ENCODE measurements at places on chromosomes 2 and 18. TPM values are rescaled to one million over a fixed set of nuclear protein-coding genes. Genes with fewer than 3 reads are reported as not detected.

DNA sequence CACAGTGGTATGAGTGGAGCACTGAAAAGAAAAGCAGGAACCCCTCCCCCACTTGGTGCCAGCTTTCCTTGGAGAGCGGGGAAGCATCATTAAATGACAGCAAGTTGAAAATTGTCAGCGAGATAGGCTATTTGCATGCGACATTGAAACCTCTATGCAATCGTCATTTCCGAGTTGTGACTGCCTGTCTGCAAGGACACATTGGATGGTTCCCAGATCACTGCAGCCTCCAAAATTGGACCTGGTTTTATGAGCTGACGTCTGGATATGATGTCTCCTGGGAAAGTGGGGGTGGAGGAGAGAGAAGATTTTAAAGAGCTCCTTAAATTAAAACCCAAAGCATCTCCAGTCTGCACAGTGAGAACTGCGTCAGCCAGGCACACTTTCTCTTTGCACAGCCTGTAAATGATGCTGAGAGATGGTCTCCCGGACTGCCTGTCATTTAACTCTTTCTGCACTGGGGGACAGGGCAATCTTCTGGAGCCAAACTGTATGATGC is 57.8 kb upstream of the KIF5C start:
- DNase-seq, result no peak

- DNase-seq, result no peak
These were observed 330.8 kb downstream of the CYP26B1 start for GRCh38 chr2:71816815-71817214.

DNA sequence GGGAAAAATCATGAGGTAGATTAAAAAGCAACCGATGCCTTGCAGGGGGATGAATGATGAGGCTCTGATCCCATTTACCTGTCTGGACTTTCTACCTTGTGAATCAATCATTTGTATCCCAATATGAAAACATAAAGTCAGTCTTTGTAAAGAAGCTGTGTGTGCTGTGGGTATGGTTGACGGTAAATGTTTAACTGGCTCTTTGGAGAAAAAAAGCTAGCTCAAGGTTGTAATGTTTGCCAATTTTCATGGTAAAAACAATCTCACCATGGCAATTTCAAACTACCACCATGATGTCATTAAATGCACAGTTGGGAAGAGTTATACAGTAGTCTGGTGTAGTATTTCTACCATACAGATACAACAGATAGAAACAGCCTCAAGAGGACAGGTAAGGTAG is 14.6 kb downstream of the TTR start:
- no peak for DNase-seq

- no peak for DNase-seq
These were observed 3.2 kb downstream of the ALLC start for GRCh38 chr2:3661149-3661660.

GRCh38 chr2:207766697-207767460 is 2.8 kb downstream of the FZD5 start:
- peak; percentile 63 for DNase-seq

- DNase-seq, result peak; percentile 17
These were observed 15.2 kb downstream of the GALNT3 start for GRCh38 chr2:165778653-165779451.

DNA sequence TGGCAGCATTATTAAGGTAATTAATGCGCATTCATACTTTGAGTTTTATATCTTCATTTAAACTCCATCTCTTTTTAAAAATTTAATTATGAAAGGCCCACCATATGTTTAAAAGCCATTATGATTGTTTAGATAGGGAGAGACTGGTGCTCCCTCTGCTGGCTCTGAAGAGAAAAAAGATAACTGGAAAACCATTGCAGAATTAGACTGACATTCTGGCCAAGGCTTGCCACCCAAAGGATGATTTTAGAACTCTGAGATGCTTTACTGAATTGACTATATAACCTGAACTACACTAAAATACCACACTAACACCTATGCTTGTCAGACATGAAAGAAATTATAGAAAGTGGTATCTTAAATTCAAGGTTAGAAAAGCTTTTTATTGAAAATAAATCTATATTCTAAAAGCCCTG is 127.6 kb upstream of the SPOPL start:
- no peak for DNase-seq

GRCh38 chr18:26103579-26103978 is 13.2 kb upstream of the SS18 start:
- peak; percentile 75 for DNase-seq

GRCh38 chr2:201058914-201059313 is 12.6 kb downstream of the HYCC2 start:
- no peak for DNase-seq

DNA sequence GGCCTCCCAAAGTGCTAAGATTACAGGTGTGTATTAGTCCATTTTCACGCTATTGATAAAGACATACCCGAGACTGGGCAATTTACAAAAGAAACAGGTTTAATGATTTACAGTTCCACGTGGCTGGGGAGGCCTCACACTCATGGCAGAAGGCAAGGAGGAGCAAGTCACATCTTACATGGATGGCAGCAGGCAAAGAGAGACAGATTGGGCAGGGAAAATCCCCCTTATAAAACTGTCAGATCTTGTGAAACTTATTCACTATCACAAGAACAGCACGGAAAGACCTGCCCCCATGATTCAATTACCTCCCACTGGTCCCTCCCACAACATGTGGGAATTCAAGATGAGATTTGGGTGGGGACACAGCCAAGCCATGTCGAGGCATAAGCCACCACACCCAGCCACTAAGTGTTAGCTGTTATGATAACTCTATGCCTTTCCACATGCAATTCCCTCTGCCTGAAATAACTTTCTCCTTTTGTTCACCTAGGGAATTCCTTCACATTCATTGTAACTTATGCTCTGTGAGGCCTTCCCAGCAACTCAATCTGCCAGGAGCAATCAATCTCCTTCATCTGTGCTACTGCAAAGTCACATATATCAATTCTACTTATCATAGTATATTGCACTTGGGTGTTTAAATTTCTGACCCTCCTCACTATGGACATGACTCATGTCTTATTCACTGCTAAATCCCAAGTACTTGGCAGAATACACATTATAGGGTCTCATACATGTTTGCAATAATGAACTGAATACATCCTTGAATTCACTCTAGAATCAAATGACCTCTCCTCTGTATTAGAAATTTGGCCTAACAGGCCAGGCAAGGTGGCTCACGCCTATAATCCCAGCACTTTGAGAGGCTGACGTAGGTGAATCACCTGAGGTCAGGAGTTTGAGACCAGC is 7.4 kb downstream of the MCEE start:
- no peak for DNase-seq

DNA sequence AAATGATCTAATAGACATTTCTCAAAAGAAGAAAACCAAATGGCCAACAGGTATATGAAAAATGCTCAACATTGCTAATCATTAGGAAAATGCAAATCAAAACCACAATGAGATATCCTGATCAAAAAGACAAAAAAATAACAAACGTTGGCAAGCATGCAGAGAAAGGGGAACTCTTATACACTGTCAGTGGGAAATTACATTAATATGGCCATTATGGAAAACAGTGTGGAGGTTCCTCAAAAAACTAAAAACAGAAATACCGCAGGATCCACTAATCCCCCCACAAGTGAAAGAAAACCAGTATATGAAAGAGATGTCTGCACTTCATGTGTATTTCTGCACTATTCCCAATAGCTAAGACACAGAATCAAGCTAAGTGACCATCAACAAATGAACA is 57.7 kb upstream of the CTIF start:
- DNase-seq, result no peak

GRCh38 chr2:10716581-10716980 is 4.8 kb upstream of the ATP6V1C2 start:
- no peak for DNase-seq

DNA sequence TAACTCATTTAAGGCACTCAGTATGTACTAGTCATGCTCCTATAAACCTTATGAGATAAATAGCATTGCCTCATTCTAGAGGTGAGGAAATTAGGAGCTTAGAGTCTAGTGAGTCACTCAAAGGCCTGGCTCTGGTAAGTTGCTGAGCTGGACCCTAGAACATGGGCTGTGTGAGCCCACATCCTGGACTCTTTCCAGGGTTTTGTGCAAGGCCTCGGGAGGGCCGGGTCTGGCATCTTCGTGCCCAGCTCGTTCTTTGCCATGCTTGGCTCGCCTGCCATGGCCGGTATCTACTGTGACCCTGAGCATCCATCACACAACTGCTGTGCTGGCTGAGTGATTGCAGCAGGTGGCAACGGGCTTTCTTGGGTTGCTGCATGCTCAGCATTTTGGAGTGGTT is 168.0 kb downstream of the LPIN1 start:
- DNase-seq, result no peak

GRCh38 chr2:122191331-122191730 is 435.9 kb downstream of the TSN start:
- peak; percentile 73 for DNase-seq

- no peak for DNase-seq
These were observed 103.3 kb downstream of the TMEFF2 start for GRCh38 chr2:192091476-192091875.

GRCh38 chr2:195124391-195125079 is 532.5 kb upstream of the SLC39A10 start:
- no peak for DNase-seq

OBSL1 gene
- 221 TPM for total RNA-seq

FNDC4 gene
- total RNA-seq, result 14.1 TPM

CHST9 gene
- total RNA-seq, result 16.8 TPM

ZEB2 gene
- total RNA-seq, result 0.46 TPM

KCNIP3 gene
- total RNA-seq, result 2.1 TPM

VWA3B gene
- not detected for total RNA-seq

FZD7 gene
- 153 TPM for total RNA-seq

HES6 gene
- total RNA-seq, result 52.1 TPM

FSIP2 gene
- 1.9 TPM for total RNA-seq

SAG gene
- total RNA-seq, result not detected

PTPRN gene
- 5.7 TPM for total RNA-seq

MRO gene
- 1.1 TPM for total RNA-seq

DNAH7 gene
- total RNA-seq, result 0.23 TPM

SERPINB4 gene
- total RNA-seq, result 0.53 TPM

DSC1 gene
- total RNA-seq, result not detected

CCDC121 gene
- total RNA-seq, result 1.9 TPM

SH3BP4 gene
- total RNA-seq, result 44.4 TPM

ALPG gene
- 0.94 TPM for total RNA-seq

CCBE1 gene
- total RNA-seq, result 8.0 TPM

All from WTC11 (cell line).